Central memory CD8-positive, alpha-beta T cell (primary cell): ENCODE measurements at places on chromosomes 6 and 20.
A peak's percentile ranks its signal among the peaks of the same experiment; 100 is the strongest.

DNA sequence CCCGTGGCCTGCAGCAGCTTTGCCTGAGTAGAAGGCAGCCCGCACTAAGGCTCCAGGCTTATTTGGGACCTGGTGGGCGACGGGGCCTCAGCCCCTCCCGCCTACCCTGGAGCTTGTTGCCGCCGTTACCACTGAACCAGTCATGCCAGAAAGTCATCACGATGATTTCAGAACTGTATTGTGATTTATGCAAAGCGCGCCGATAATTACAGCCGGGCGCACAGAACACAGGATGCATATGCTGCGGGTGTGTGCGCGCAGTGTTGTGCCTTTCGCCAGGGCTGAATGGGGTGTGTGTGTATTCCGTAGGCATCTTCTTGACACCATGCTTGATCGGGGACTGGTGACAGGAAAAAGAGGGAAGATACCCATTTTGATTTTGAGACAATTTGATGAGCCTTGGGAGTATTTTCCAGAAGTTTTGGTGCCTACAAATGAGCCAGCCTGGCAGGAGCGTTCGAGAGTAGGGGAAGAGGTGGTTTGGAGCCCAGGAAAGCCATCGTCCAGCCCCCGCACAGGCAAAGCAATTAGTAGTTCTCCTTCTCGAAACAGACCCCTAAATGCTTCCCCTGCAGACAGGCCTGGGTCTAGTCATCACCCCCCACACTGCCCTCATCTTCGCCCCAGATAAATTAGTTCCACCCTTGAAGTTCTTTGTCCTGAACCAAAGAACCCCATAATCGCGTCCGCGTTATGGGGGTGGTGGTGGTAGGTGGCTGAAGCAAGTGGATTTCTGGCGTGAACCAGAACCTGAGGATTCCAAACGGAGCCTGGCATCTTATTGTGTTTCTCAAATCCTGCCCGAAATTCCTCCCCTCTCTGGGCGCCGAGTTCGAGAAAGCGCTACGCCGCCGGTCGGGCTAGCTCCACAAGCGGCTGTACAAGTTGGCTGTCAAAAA is 1.9 kb upstream of the NR2E1 start:
- H3K27me3 ChIP-seq = peaks cover 95% of the 10 kb centered on the region
- no peak for DNase-seq
- H3K27ac ChIP-seq = no peak overlapping the region
- H3K4me3 ChIP-seq = no peak overlapping the region

DNA sequence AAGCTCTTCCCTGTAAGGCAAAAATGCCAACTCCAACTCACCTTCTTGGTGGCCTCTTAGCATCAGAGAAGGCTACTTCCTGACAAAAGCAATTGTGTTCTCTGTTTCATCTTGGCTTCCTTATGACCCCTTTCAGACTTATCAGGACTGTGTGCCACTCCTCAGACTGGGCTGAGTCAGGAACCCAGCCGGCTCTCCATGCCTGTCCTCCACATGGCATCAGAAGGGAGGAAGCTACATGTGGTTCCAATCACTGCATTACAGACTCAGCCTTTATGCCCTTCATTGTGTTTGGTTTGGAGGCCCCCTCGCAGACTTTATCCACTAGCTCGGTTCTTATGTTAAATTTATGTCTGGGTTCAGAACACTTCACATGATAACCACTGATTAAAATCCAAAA is 142.5 kb downstream of the SLC24A3 start:
- H3K27me3 ChIP-seq = peaks cover 9% of the 10 kb centered on the region
- no peak for DNase-seq
- no peak overlapping the region for H3K27ac ChIP-seq
- no peak overlapping the region for H3K4me3 ChIP-seq

DNA sequence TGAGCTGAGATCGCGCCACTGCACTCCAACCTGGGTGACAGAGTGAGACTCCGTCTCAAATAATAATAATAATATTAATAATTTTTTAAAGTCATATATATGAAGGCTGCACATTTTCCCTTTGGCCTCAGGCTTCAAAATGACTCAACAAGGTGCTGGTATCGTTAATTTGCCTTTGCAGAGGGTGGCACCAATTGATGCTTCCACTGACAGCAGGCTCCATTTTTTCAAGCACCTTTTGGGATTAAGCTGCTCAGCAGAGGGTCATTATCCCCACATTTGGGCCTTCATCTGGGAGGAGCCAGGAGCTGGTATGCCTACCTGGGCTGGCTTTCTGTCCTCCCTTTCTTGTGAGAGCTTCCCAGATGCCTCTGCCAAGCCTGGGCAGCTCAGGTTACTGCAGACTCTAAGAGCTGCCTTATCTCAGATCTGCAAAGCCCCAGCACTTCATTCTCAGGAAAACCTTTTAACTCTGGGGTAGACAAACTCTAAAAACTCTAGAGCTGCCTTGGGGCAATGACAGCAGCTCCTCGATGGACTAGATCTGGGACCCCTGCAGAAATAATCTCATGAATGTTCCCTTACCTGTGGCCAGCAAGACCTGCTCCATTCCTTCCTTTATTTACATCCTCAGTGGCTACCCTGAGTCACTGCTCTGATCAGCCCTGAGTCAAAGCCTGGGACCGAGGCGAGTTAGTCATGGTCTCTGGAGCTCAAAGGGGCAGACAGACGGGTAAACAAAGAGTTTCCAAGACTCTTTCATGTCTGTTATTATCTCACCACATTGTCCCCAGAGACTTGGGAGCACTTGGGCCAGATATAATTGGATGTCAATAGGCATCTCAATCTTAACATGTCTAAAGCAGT is 80.0 kb upstream of the EYA2 start:
- DNase-seq = no peak
- peaks cover 79% of the 10 kb centered on the region for H3K27me3 ChIP-seq
- H3K4me1 ChIP-seq = no peaks in the 10 kb centered on the region
- H3K4me3 ChIP-seq = no peak overlapping the region

DNA sequence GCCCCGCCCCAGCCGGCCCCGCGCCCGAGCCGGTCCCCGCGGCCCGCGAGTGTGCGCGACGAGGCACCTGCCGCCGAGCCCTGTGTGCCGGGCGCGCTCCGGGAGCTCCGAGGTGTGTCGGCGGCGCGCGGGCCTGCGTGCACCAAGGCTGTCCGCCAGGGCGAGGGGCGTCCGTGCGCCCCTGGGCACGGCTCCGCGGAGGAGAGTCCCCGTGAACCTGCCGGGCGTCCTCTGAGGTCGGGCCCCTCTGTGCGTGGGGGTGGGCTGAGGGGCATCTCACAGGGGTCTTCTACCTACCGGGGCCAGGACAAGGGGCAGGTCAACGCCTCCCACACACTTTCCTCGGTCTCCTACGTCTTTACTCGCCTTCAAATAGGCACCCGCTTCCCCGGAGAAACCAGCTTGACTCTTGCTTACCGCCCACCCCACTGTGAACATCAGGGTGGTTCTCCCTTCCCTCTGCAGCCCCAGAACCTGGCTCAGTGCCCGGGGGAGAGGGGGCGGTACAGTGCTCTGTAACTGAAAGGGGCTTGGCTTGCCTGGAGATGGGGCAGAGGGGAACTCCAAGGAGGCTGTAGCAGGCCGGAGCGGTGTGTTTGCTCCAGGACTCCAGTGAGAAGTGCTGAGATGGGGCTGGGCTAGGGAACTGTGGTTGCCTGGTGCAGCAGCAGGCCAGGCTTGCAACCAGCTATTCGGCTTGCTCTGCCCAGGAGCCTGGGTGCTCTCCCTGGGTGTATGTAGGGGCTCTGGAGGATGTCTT is at the start of gene SAMD10:
Gene SAMD10 (minus strand): TSS at position 86 of the 760 bp plus-strand sequence. CDS start 175 bp downstream, outside the sequence.
- DNase-seq = peak; percentile 45
- peaks cover 61% of the 10 kb centered on the region for H3K36me3 ChIP-seq
- peaks cover 67% of the 10 kb centered on the region for H3K4me1 ChIP-seq
- no peaks in the 10 kb centered on the region for H3K27me3 ChIP-seq
- H3K27ac ChIP-seq = peak within 1 kb of the TSS; percentile 95

DNA sequence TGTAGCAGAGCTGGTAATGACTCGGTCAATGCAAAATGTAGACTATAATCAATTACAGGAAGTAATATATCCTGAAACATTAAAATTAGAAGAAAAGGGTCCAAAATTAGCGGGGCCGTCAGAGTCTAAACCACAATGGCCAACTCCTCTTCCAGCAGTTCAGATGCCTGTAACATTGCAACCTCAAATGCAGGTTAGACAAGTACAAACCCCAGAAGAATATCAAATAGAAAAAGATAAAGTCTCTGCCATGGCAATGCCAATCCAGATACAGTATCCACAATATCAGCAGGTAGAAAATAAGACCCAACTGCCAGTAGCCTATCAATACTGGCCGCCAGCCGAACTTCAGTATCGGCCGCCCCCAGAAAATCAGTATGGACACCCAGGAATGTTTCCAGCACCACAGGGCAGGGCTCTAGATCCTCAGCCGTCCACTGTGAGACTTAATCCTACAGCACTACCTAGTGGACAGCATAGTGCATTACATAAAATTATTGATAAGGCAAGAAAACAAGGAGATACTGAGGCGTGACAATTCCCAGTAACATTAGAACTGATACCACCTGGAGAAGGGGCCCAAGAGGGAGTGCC is 158.4 kb downstream of the GPX5 start:
- no peak for DNase-seq
- peaks cover 93% of the 10 kb centered on the region for H3K27me3 ChIP-seq
- H3K36me3 ChIP-seq = no peaks in the 10 kb centered on the region
- H3K4me1 ChIP-seq = peaks cover 8% of the 10 kb centered on the region
- no peak overlapping the region for H3K4me3 ChIP-seq

DNA sequence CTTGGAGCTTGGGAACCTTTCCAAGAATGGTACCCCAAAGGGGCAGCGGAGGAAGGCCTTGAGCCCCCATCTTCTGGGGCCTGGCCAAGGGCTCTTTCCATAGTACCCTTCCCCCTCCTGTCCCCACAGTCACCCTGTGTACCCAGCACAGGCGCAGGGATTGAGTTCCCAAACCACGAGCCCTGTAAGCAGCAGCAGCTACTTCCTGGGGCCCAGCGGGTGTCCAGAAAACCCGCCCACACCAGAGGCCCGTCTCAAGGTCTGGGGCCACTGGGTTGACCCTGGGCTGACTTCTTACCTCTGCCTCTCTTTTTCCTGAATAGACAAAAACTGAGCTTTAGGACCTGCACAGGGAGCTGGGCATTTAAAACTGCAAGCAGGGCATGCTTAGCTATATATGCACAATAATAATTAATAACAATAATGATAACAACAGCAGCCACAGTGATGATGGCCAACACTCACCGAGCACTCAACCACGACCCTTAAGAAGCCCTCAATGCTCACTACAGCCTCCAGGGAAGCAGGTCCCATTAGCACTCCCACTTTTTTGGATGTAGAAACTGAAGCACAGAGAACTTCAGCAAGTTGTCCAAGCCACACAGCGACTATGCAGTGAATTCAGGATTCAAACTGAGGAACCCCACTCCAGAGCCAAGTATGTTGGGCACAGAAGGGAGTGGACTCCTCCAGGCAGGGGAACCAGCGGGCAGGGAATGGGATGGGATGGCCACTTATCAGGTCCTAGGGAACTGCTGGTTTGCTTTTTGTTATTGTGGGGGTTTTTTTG is 14.5 kb downstream of the NOL4L start:
- no peak overlapping the region for H3K4me3 ChIP-seq
- no peak for DNase-seq

DNA sequence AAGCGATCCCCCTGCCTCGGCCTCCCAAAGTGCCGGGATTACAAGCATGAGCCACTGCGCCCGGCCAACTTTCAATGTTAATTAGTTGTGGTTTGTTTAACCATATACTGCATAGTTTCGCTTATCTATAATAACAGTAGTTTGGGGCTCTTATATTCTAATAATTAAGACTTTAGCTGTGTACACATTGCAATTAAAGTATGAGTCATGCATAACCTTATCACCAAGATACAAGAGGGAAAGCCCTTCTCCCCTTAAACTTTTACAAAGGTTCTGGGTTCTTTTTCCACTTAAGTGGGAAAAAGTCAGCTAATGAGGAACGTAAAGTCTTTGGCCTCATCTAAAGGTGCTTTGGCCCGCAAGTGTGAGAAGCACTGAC is 3.2 kb upstream of the MCCD1 start:
- DNase-seq = no peak
- no peak overlapping the region for H3K27ac ChIP-seq
- H3K4me3 ChIP-seq = no peak overlapping the region
- no peaks in the 10 kb centered on the region for H3K27me3 ChIP-seq

DNA sequence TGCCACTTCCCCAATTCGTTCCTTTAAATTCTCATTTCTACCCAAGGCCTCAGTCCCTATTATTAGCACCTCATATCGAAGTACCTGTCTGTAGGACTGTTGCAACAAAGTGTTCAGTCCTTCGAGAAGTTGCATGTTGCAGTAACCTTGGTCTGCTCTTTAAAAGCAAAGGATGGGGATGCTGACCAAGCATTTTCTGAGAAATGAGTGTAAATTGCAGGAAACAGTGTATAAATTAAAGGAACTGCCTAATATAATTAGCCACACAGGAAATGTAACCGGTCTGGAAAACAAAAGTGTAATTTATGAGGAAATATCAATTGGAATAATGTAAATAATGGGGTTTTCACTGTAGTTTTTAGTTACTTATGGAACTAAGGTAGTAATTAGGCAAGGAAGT is 261.9 kb upstream of the ARID1B start:
- no peaks in the 10 kb centered on the region for H3K36me3 ChIP-seq
- H3K27ac ChIP-seq = no peak overlapping the region
- no peak overlapping the region for H3K4me3 ChIP-seq
- peaks cover 45% of the 10 kb centered on the region for H3K27me3 ChIP-seq
- H3K4me1 ChIP-seq = no peaks in the 10 kb centered on the region

DNA sequence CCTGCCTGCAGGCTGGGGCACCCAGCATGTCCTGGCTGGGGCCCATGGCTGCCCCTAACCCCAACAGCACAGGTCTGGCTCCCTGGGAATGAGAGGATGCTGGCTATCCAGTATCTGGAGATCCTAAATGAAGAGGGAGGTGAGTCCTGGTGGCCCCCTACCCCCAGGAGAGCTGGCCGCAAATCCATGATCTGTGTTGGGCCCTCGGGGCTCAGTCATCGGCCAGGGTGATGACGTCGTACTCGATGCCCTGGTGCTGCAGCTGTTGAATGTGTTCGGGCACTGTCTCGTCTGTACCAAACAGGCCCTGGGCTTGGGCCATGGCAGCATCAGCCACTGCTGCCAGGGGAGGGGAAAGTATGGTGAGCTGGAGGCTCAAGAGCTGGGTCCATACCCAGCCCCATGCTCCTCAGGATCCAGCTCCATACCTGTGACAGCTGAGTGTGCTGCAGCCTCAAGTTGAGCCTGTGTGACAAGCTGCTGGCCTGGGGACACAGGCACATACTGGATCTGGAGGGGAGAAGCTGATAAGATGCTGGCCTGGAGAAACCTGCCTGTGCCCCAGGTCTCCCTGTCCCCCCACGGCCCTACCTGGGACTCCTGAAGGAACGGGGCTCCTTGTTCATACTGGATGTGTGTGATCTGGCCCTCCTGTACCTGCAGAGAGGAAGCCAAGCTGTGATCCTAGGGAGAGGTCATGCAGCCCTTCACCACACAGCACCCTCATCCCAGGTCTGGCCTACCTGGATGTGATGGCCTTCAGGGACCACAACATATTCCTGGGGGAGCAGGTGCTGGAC is 14.5 kb downstream of the PCIF1 start:
- no peak overlapping the region for H3K4me3 ChIP-seq
- no peaks in the 10 kb centered on the region for H3K27me3 ChIP-seq
- peak overlapping the region; percentile 75 for H3K27ac ChIP-seq
- peaks cover 54% of the 10 kb centered on the region for H3K36me3 ChIP-seq
- H3K4me1 ChIP-seq = peaks cover 30% of the 10 kb centered on the region
- no peak for DNase-seq

GRCh38 chr6:27816906-27817305 is 95.3 kb downstream of the OR2B2 start:
- DNase-seq = no peak
- H3K36me3 ChIP-seq = peaks cover 15% of the 10 kb centered on the region
- peaks cover 14% of the 10 kb centered on the region for H3K4me1 ChIP-seq
- no peak overlapping the region for H3K4me3 ChIP-seq
- H3K27me3 ChIP-seq = no peaks in the 10 kb centered on the region
- no peak overlapping the region for H3K27ac ChIP-seq
